Activated CD4-positive, alpha-beta T cell treated with anti-CD3 and anti-CD28 coated beads, Interleukin-2, amount 10 ng/mL, durations not matched to agents 24 days and 14 days (primary cell): ENCODE measurements at places on chromosomes 3 and 15. TPM values are rescaled to one million over a fixed set of nuclear protein-coding genes. Genes with fewer than 3 reads are reported as not detected.

Gene CHRM5
- not detected in 2 replicates for total RNA-seq

Gene ROPN1
- not detected in 2 replicates for total RNA-seq

Gene CX3CR1
- total RNA-seq = 0.19 and 0.21 TPM in 2 replicates

Gene MAP6D1
- total RNA-seq = 1.4 and 2.1 TPM in 2 replicates

Gene KNL1
- 25.3 and 25.6 TPM in 2 replicates for total RNA-seq

Gene CAMP
- total RNA-seq = not detected in 2 replicates

Gene FGD5
- 0.14 TPM in 1 of 2 replicates, not detected in the other for total RNA-seq

Gene PCSK6
- total RNA-seq = 4.7 and 5.4 TPM in 2 replicates

Gene RPUSD3
- 84.3 and 85.7 TPM in 2 replicates for total RNA-seq

Gene ACKR2
- total RNA-seq = 0.42 and 0.69 TPM in 2 replicates

Gene OR5H1
- not detected in 2 replicates for total RNA-seq

Gene OR4F6
- total RNA-seq = not detected in 2 replicates

Gene CLDN16
- total RNA-seq = not detected in 2 replicates

Gene PLS1
- 4.6 TPM in 2 replicates for total RNA-seq

Gene FOXL2NB
- total RNA-seq = not detected in 2 replicates

Gene UPK1B
- total RNA-seq = not detected in 2 replicates

Gene TMEM108
- not detected in 2 replicates for total RNA-seq

Gene IQGAP1
- 154 and 160 TPM in 2 replicates for total RNA-seq

Gene WDR49
- total RNA-seq = 0.09 and 0.12 TPM in 2 replicates

Gene ZNF860
- total RNA-seq = 0.19 and 0.33 TPM in 2 replicates

Gene ARL14
- not detected in 2 replicates for total RNA-seq

Gene NMNAT3
- 0.73 and 1.0 TPM in 2 replicates for total RNA-seq

Gene PPCDC
- total RNA-seq = 21.4 and 24.5 TPM in 2 replicates

Gene TRIM42
- total RNA-seq = not detected in 2 replicates

Gene CLDN11
- total RNA-seq = not detected in 2 replicates

Gene IQCF5
- total RNA-seq = not detected in 2 replicates

Gene KLHL40
- total RNA-seq = not detected in 2 replicates

Gene MYH15
- total RNA-seq = 0.12 TPM in 1 of 2 replicates, not detected in the other

Gene CCDC12
- 55.3 and 66.2 TPM in 2 replicates for total RNA-seq

Gene GOLGA8J
- total RNA-seq = not detected in 2 replicates

Gene GHRL
- 0.43 and 1.3 TPM in 2 replicates for total RNA-seq

Gene NR2E3
- total RNA-seq = not detected in 2 replicates

Gene LRRIQ4
- total RNA-seq = 0.09 and 0.21 TPM in 2 replicates

Gene ZMYND10
- total RNA-seq = 1.2 and 1.3 TPM in 2 replicates

Gene FRMD5
- total RNA-seq = 0.09 TPM in 1 of 2 replicates, not detected in the other

Gene SCN11A
- not detected in 2 replicates for total RNA-seq

Gene TBL1XR1
- 160 and 178 TPM in 2 replicates for total RNA-seq

Gene SERINC4
- 0.28 and 0.33 TPM in 2 replicates for total RNA-seq

Gene LRRC34
- total RNA-seq = 4.7 and 5.8 TPM in 2 replicates

Gene ARGFX
- total RNA-seq = not detected in 2 replicates

Gene MCTP2
- 49.8 and 58.9 TPM in 2 replicates for total RNA-seq

Gene CPLX3
- 0.09 TPM in 2 replicates for total RNA-seq
